G401 (cell line): ENCODE measurements at places on chromosomes 2 and 18.

DNA sequence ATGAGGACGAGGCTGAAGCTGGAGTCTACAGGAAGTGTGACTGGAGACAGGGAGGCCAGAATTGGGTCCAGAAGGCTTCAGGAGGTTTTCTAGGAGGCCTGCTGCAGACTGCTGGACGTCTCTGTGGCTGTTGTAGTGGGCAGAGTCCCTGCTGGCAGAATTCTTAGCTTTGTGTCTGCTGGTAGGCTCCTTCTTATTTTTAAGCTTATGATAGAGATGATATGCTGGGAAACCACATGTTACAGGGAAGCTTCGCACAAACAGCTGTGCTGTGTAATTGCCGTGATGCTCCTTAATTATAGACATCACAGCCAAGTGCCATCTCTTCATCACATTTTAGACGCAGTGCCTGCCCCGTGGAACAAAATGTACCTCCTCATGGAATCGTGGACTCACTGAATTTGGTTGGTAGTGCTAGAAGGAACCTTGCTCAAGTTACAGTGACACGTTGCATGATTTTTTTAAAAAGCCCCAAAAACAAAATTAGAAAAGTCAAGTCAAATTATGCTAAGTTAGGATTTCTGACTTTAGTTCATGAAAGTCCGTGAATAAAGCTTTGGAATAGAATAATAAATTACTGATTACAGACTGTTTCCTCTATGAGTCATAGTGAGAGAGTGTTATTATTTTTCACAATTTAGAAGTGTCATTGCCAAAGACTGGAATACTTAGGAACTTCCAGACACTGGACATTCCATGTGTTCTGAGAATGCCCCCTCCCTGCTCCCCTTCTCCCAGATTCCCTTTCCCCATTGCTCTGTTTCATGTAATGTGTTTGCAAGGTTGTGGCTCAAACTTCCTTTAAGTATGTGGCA is 144.1 kb downstream of the FHOD3 start:
- no peak for DNase-seq

- DNase-seq, result peak; percentile 29
Measured at GRCh38 chr2:64251497-64252250, 107.5 kb upstream of the PELI1 start.

DNA sequence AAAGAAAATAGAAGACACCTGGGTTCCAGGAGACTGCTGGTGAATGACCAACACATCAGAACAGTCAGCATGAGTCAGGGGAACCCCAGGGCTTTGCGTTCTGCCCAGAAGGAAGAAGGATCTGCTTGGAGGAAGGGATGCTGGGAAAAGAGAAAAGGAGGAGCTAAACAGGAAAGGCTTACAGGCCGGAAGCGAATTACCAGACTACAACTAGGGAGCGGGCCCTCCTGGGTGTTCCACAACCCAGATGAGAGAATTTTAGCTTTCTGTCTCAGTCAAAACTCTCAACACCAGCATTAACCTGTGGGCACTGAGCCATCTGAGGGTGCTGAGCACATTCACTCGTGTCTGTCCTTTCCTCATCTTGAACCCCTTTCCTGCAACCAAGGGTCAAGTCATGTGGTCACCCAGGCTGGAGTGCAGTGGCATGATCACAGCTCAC is 19.2 kb downstream of the CDC42EP3 start:
- no peak for DNase-seq

DNA sequence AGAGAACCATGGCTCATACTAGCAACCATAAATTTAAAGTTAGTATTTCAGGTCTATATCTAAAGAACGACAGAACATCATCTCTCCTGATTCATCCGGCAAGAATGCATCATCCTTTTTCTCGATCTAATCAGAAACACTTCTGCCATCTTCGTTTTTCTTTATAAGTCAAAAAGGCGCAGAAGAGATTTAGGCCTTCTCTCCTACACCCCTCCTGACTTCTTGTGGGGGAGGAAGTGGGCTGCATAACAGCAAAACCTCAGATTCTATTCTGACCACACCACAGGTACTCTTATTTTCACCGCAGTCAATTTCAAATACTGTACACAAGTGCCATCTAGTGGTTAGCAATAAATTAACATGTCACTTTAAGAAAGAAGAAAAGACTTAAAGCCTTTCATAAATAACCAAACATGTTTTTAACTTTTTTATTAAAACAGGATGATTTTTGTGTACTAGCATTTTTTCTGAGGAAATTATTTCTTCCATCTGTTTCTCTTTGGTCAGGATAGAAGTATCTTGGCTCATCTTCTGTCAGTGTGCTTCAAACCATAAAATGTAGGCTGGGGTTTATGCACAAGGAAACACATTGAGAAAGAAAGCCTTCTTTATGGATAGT is 48.4 kb upstream of the PIK3C3 start:
- peak; percentile 61 for DNase-seq

DNA sequence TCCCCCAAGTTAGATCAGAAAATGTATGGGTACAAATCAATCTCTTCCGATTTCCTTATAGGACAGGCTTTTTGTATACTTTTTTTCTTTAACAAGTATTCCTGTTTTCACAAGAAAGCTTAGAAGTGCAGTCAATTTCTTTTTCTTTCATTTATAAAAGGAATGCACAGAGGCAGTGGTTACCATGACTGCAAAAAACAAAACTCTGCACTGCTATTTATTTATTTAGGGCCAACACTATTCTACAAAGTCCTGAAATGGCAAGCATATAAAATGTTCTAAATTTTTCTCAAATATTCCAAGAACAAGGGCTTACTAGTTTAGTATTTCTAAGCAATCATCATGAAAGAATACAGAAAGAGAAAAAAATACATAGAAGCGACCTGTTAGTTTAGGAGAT is 22.2 kb downstream of the ATAD2B start:
- no peak for DNase-seq

DNA sequence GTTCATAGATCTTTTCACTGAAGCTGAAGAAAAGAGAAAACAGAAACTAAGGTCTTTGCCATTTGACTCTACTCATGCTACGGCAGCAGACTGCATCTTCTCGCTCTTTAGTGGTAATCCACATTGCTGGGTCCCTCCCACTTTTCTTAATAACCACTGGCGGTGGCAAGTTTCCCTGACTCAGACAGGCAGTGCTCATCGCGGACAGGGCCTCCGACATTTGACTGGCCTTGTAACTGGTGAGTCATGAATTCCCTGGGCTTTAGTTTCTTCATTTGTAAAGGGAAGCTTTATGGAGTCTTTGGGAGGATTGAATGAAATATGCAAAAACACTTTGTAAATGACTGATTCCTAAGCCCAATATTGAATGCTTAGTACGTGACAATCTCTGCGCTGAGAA is 238.2 kb upstream of the RBBP8 start:
- no peak for DNase-seq

DNA sequence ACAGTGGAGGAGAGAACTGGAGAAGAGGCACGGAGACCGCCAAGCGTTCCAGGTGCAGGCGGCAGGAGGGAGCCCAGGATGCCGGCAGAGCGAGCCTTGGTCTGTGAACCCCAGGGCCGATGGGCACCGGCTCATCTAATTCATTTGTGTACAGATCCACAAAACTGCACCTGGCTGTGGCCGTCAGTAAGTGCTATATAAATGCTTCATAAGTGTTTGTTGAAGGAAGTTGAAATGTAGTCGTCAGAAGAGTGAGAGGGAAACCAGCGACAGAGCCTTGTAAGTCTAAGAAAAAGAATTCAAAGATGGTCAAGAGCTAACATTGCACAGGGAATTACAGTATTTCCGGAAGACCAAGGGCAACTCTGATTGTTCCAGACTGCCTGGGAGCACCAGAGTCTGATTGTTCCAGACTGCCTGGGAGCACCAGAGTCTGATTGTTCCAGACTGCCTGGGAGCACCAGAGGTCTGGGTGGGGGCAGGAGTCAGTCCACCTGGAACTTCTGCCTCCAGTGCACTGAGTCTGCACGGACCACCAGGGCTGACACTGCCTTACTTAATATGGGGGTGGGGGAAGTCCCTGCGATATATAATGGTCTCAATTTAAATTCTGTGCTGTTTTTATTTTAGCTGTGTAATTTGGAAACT is 112.3 kb downstream of the BCL2 start:
- DNase-seq, result no peak

- DNase-seq, result no peak
Measured at GRCh38 chr2:86477349-86477748, 36.2 kb downstream of the KDM3A start.

DNA sequence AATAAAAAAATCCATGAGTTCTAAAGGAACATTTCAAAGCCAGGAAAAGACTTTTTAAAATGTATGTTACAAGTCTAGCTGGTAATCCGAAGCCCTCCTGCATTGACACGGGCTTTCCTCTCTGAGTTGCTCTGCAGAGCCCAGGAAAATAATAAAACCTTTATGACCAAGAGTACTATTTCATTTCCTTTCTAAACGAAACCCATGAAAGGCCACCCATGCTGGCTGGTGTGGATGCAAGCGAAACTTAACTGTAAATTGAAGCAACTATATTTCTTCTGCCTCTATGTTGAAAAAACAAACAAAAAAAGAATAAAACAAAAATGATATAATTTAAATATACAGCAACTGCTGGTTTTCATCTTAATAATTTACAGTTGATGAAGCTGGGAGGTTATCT is 41.3 kb upstream of the ZNF532 start:
- no peak for DNase-seq

GRCh38 chr2:56444339-56444738 is 260.5 kb downstream of the CCDC85A start:
- DNase-seq, result peak; percentile 7

DNA sequence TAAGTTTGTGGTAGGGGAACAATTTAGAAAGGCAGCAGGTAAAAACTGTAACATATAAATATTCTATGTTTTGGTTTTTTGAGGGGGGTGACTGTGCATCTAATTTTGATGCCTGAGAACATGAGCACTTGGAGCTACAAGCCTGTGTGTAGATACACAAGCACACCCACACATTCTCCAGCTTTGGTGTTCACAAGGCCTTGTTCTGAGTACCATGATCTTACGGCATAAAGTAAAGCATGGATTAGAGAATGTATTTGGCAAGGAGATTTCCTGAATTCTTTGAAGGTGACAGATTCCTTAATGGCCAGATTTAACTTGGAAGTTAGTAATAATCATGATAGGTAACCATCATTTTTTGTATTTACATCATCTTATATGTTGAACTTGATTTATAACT is 42.7 kb downstream of the MAP3K20 start:
- DNase-seq, result no peak

DNA sequence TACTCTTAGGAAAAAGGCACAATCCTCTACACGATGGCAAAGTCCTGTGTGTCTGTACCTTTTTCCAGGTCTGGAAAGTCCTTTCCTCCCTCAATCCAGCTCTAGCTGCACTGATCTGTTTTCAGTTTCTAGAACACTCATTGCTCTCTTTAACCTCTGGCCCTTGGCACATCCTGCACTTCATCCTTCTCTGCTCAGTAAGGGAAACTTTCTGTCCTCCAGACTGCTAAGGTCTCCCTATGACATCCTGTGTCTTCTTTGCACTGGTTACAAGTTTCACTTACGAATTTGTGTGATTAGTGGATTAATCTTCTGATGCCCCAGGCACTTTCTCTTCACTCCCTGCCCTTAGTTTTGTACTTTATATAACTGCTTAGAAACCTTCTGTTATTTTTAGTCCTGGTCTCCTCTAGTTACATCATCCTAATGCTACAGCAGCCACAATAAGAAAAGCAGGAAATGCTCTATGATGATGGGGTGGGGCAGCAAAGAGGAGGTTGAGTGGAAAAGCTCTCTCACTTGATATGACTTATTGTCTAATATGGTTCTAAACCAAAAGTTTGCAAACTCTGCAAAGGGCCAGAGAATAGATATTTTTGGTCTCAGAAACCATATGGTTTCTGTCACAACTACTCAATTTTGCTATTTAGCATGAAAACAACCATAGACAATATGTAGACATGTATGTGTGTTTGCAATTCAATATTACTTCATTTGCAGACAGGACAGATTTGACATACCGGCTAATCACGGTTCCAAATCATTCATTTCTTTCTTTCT is 568.2 kb downstream of the THSD7B start:
- DNase-seq, result no peak

DNA sequence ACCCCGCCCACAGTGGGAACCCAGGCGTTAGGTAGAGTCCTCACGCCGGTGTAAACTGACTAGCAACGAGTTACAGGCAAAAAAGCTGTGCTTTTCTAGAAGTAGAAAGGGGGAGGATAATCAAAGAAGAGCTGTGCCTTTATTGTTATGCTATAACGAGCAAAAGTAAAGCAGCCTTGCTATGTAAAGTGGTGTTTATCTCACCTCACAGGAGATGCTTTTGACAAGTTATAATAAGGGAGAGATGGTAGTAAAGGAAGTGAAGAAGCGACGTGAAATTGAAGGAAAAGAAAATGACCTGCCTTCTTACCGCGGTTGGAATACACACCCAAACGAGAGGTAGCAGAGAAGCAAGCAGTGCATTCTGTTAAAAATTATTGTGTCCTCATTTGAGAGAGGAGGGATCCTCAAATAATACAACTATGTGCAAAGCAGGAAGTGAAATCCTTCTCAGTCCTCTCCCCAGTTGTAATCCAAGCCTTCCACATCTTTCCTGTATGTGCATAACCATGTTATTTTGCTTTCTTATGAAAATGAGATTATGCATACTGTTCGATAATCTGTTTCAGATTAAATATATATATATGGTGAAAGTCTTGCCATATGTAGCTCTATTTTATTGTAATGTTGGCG is 962 bp downstream of the TANK start:
- DNase-seq, result no peak

DNA sequence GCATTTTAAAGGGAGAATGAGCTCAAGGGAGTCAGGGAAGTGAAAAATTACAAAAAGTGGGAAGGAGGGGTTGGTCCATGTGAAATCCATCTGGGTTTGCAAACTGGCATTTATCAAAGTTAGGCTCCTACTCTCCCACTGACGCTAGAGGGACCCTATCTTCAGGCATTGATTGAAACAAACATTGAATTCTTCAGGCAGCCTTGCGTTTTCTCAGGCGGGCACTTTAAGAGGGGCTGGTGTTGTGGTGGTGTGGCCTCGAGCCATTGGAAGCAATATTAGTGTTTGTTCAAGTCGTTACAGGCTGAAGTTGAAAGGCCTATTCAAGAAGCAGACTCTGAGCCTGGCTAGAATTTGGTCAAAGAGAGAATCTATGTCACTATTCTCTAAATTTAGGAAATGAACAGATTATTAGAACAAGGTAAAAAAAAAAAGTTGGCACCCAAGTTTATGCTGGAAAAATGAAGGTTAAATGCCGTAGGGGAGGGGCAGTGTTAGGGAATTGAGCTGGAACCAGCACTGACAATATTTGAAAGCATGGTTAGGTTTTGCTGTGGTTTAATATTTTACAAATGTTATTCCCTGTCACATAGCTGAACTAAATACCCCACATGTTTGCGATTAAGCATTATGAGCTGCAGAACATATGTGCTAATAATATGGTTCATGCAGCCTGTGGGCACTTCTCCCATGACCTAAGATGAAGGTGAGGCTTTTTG is 36.8 kb downstream of the STON1 start:
- DNase-seq, result no peak

DNA sequence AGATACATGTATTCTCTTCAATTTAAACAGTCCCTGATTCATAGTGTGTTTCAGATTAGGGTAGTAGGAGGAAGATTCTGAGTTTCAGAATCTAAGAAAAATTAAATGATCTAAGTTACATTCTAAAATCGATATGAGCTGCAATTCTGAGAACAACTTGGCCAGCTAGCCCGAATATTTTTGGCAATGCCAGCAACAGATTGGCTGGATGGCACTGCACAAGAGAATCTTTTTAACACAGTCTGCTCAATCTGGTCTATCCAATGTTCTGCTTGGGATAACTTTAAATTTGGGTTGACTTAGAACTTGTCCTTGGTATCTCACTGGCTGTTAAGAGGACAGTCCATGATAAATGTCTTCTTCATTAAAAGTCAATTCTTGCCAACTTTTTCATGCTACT is 853.9 kb downstream of the NRXN1 start:
- DNase-seq, result peak; percentile 77
